Activated T-helper 1 cell treated with Interleukin-2 at 50 U/mL for 16 hours (primary cell): ENCODE measurements at places on chromosomes 4 and X.

DNA sequence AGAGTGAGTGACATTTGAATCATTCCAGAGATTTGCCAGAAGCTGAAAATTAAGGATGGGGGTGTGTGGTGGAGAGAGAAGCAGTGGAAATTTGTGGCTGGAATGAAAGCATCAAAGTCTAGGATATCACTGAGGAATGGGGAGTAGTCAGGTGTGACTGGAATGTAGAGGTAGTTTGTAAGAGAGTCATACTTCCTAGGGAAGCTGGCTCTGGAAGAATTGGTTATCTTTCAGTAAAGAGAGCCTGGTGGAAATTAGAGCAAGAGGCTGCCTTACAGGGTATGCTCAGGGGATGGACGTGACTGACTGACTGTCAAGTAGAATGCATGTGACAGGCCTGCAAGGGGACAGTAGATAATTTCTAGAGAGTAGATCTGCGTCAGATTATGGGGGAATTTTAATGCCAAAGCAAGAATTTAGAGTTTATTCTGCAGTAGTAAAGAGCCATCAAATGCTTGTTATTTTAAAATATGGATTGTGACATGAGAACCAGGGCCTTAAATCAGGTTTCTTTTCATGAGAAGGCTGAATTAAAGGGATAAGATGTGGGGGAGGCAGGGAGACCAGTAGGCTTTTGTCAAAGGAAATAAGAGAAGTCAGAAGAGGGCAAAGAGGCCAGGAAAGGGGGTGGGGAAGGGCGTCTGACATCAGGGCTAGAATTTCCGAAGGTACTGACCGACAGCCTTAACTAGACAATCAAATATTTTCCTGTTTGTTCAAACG lies 109.9 kb downstream of the AFF1 start:
- no peak for DNase-seq

GRCh38 chr4:46073778-46074177 lies 50.1 kb downstream of the GABRG1 start:
- DNase-seq = no peak

DNA sequence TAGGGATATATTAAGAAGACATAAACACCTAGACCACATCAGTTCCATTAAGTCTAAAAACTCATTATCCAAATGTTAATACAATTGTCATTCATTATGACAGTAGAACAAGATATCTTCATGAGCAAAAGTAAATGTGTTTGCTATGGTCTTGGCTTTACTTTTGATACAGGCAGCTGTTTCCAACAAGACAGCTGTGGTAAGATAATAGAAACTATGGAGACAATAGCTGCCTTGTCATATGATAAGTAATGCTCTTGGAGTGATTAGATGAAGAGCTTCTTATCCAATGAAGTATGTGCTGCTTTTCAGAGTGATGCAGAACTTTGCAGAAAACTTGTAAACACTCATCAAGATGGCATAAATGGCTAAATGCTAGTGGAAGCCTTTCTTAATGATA lies 1066.0 kb downstream of the FSTL5 start:
- no peak for DNase-seq

- no peak for DNase-seq
Measured at GRCh38 chrX:7202206-7202605, 54.3 kb upstream of the PUDP start.

GRCh38 chr4:24632011-24632410 lies 47.7 kb upstream of the DHX15 start:
- no peak for DNase-seq

DNA sequence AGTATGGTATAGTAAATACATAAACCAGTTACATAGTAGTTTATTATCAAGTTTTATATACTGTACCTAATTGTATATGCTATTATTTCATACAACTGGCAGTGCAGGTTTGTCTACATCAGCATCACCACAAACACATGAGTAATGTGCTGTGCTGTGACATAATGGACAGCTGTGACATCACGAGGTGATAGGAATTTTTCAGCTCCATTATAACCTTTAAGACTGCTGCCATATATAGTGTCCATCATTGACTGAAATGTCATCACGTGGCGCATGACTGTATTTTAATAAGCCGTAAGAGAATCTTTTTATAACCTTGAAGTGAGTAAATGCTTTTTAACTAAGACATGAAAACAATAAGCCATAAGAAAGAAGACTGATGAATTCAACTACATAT lies 44.8 kb upstream of the ANK2 start:
- DNase-seq = no peak

GRCh38 chrX:12878536-12878935 lies 11.7 kb downstream of the TLR7 start:
- no peak for DNase-seq

- no peak for DNase-seq
Measured at GRCh38 chrX:45264865-45265264, 64.2 kb upstream of the DIPK2B start.

DNA sequence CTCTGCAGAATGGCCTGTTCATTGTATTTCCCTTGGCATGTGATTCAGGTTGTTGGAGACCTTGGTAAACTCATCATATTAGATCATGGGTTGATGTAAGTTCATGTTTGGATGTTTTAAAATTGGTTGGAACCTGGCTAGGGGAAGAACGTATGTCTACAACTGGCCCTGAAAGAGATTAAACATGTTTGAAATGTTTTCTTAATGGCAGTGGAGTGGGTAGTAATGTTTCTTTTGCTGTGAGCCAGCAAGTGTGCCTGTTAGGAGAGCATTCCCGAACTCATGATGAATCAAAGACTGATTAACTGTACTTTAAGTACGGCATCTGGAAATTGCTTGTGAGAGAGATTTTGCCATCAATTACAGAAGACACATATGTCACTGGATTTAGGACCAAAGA lies 44.5 kb upstream of the SLC4A4 start:
- DNase-seq = no peak

- no peak for DNase-seq
Measured at GRCh38 chrX:39903937-39904336, 193.8 kb downstream of the BCOR start.

DNA sequence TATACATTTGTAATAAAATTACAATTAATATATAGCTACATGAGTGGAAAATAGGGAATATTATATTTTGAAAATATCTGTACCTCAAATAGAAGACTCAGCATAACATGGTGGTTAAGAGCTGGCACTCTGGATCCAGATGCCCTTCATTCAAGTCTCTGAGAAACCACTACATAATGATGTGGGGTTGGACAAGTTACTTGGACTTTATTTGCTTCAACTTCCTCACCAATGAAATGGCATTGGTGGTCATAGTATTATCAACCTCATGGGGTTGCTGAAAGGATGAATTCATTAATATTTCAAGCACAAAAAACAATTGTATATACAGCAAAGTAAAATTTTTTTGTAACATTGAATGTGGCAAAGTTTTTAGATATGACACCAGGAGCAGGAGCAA lies 46.4 kb upstream of the UGT2B7 start:
- no peak for DNase-seq

- DNase-seq = no peak
Measured at GRCh38 chr4:39730072-39730471, 32.1 kb downstream of the UBE2K start.

DNA sequence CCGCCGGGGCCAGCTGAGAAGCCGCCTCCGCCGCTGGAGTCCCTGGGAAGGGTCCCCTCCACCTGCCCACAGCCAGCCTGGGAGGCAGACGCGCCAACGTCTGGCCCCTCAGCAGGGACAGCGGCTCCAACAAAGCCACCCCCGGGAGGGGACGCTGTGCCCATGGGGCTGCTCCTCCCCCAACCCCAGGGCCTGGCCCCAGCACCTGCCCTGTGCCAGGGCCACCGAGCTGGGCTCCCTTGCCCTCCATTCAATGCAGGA lies 6.1 kb upstream of the HMX1 start:
- no peak for DNase-seq

GRCh38 chrX:63740382-63740781 lies 44.6 kb downstream of the ARHGEF9 start:
- DNase-seq = no peak

DNA sequence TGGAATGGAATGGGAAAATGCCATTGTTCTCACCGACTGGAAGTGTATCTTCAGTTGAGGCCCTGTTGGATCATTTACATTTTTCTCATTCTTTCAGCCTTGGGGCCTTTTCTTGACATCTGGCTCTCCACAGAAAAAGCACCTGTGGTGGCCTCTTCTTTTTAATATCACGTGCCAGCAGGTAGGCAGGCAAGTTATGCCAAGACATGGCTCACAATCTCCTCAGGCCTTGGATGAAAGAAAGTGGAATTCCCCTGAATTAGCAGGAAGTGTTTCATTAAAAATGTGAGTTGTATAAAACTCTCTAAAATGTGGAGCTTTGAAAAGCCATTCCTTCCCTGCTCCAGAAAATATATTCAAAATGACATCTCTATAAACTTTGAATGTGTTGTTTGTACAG lies 122.1 kb downstream of the FRAS1 start:
- no peak for DNase-seq

DNA sequence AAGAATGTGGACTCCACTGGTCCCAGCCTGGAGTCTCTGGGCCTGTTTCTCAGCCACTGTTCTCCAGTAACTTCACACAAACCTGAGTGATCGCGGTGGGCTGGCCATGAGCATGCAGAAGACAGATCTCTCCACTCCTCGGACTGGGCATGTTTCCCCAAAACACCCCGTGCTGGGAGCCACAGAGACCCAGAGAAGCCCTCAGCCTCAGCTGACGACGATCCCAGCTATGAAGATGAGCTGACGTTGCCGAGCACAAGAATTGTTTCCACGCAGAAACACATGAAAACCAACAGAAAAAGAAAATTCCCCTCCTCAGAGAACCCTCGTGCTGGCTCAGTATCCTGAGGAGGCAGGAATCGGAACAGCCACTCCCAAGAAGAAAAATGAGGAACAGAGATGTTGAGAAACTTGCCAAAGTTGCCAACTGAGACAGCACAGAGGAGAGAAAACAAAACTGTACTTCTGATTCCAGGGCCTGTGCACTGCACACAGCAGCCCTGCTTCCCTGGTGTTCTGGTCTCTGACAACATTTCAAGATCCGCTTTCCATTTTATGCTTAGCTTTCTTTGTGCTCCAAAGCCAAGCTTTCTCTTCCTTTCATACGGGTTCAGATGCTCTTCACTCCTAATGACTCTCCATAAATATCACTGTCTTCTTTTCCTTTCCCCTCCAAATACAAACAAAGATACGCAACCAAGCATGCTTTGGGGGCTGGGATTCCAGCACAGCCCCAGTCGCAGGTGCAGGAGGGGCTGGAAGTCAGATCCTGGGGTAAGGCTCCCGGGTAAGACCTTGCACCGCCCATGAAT lies 81.4 kb downstream of the IRF2 start:
- DNase-seq = no peak

GRCh38 chrX:11196476-11196875 lies 85.3 kb downstream of the HCCS start:
- no peak for DNase-seq

DNA sequence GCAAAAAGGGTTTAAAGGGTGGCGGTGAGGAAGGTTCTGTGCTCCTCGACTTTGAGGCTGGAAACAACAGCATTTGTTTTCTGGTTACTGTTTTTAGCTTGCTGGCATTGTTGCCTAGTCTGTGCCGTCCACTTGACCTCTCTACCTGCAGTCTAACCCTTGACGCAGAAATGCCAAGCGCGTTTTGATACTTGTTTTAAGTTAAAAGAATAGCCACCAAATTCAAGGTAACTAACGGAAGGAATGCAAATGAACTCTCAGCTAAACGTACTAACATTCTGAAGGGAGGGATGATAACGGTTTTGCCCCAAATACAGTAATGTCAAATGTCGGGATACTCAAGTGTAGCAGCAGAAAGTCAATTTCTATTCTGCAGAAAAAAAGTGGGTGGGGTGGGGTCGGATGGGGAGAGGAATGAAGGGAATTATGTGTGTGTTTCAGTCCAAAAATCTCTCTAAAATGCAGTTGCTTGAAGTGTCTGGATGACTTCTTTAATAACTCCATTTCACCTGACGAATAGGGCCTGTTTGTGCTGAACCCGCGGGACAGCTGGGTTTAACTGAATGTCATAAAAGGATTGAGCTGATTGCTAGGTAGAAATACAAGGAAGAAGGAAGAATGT lies 3.4 kb upstream of the NKX6-1 start:
- no peak for DNase-seq

DNA sequence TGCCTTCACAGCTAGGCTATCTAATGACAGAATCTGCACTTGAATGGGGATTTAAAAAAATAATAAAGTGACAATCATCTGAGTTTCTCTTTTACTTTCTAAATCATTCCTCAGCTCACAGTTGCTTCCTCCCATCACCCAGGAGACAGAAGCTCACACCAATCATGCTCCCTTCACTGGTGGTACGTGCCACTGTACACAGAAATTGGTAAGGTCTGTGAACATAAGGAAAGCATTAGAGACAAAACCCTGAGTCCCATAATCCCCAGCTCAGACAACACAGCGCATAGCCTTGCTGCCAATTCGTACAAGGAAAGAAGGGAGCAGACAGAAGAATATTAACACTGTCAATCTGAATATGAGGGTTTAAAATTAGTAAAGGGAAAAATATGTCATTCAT lies 133.1 kb downstream of the IDS start:
- no peak for DNase-seq

DNA sequence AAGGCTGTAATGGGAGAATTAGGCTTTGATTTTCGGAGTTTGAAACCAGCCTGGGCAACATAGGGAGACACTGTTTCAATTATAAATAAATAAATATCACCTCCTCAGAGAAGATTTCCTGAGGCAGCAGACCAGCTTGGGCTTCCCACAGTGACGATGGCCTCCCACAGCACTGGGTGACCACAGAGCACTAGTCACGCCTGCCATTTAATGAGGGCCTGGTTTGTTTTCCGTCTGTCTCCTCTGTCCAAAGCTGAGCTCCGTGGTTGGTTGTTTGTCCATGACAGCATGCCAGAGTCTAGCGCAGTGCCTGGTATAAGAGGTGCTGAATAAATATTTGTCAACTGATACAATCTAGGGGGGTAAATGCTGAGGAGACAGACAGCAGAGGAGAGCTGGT lies 10.4 kb upstream of the PDGFRA start:
- no peak for DNase-seq

DNA sequence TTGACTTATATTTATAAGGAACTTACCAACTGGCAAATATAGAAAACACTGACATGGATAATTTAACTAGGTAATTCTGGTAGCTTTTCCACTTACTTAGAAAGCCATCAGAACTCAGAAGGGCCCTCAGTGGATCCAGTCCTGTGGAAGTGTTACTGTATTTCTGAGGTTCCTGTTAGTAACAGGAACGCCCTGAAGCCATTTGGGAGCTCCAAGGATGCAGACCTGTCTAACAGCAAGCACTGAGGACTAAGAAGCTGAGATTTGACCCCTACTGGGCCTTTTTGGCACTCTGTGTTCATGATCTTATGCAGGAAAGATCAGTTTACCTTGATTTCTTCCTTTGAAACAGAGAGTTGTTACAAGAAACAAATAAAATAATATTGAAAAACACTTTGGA lies 46.0 kb upstream of the TLL1 start:
- no peak for DNase-seq

DNA sequence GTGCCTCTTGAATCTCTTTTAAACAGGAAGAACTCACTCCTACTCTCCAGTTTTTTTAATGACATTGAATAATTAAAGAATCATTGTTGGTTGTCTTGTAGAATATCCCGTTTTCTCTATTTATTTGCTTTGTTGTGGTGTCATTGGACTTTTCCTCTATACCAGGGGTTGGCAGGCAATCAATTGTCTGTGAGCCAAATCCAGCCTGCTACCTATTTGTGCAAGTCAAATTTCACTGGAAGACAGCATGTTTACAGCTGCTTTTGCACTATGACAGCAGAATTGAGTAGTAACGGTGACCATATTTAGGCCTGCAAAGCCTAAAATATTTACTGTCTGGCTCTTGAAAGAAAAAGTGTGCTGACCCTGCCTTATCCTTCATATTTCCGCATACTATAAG lies 34.8 kb downstream of the POLA1 start:
- no peak for DNase-seq
